ENCODE measurements at places on chromosomes 6 and 20.

DNA sequence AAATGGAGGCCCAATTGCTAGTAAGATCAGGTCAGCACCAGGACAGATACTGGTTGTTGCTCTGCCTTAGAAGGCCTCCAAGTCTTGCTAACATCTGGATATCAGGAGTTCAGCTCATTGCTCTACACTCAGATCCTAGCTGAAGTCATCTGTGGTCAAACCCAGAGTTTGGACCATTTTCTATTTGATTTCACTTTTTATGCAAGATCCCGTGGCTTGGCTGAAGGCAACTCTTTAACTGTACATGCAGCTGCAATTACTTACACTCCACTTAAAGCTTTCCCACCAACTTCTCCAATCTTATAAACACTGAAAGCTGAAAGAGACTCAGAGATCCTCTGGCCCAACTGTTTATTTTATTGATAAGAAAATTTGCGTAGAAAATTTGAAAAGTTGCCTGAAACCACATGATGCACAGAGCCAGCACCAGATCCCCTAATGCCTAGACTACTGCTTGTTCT is 2.7 kb downstream of the SLC17A2 start:
- DNase-seq, result peak; percentile 12

DNA sequence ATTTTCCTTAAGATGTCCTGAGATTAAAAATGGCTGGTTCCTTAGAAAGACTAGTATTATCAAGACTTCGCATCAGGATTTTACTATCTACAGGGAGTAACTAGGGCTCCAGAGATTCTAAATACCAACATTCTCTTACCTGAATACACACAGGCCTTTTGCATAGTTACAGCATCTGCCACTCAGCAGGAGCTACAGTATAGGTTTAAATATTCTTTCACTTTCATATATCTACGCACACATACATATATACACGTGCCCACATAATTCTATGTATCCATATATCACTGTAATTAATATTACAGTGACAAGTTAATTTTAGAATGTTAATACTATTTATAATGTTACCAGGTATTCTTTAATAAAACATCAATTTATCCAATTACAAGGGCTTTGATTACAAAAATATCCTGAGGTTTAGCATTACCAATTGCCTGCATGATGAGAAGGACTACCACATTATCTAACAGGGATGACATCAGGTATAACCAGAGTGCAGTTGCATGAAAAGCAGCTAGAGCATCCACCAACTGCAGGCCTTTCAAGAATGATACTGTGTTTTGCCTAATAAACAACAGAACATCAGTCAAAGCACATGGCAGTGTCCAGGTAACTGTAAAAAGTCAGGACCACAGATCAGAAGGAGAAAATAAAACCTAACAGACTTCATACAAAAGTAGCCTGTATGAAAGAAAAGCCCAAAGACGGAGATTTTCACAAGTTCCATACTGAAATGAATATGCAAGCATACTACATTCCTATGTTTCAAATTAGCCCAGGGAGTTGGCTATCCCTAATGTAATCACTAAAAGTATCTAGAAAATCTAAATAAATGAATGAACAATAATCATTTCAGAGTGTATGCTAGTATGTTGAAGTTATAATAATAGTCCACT is 268.7 kb downstream of the PTPRK start:
- DNase-seq, result no peak

DNA sequence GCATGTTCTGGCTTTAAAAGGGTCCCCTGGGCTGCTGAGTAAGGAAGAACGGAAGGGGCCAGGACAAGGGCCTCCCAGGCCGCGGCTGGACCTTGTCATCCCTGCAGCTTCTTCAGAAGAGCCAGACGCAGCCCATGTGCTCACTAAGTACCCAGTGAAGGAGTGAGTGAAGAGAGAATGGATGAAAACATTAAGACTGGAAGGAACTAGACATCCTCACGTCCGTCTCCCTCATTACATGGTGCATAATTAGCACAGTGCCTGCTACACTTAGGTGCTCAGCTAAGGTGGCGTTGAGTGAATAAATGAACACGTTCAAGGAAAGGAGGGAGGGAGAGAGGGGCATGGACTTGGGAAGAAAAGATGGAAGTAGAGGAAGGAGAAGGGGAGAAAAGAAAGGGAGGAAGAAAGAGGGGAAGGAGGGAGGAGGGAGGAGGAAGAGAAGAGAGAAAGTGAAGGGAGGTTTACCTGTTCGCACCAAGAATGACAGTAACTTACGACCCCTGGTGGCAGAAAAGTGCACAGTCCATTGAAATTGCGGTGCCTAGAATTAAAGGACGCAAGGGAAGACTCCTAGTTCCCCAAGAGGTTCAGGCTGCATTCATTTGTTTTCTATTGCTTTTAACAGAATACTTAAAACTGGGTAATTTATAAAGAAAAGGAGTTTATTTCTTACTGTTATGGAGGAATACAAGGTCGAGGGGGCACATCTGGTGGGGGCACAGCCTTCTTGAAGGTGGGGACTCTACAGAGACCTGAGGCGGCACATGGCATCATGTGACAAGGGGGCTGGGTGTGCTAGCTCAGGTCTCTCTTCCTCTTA is 8.0 kb downstream of the TP53RK start:
- DNase-seq, result peak; percentile 52

GRCh38 chr20:17438436-17439039 is 92.6 kb downstream of the BFSP1 start:
- no peak for DNase-seq

- no peak for DNase-seq
These were observed 52.4 kb upstream of the ERVFRD-1 start for GRCh38 chr6:11163932-11164331.

DNA sequence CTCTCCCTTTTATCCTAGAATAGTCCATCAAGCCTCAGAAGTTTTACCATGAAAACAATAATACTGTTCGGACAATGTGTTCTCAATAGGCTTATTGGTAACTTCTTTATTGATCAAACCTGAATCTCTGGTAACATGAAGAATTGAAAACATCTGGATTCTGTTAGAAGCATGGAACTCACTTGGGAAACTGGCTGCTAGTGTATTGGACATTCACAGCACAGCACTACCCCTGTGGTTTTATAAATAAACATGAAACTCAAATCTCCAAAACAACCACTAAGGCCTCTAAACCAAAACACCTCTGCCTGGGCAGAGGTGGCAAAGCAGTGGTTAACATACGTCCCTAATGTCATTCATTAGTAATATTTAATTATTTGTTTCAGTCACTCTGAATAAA is 157.6 kb upstream of the KCNQ5 start:
- peak; percentile 18 for DNase-seq

DNA sequence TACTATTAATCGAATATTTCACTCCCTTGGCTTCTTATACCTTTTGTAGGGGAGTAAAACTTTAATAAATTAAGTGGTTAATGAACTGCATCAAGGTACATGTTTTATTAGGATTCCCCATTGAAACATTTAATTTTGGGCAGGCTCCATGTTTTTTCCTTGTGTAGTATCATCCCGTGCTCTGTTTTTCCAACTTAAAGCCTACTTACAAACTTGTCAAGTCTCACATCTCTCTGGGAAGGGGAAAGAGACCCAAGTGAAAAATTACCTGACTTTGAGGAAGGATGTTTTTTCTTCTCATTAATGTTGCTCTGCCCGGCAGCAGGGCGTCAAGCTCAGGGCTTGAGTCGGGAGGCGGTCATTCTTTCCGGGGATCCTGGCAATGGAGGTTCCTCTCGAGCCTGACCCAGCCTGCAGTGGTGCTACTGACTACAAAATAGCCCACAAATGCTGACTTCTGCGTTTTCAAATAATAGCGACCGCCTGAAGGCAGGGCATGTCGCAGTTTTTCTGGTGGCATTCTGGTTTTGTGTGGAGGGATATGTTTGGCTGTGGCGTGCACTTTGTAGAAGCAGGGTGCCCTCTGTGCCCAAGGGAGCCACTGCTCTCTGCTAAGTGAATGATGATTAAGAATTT is 2.4 kb downstream of the DSP start:
- no peak for DNase-seq
